ENCODE measurements at places on chromosomes 3 and 15.

DNA sequence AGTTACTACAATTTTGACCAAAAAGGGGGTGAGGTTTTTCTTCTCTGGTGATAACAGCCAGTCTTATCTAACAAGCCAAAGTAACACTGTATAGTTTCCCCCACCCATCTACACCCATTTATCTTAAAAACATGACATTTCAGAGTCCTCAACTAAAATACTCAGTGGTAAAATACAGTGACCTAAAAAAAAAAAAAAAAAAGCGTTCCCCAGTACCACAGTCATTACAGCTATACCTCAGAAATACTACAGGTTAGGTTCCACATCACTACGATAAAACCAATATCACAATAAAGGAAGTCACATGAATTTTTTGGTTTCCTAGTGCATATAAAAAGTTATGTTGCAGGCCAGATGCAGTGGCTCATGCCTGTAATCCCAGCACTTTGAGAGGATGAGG is 13.8 kb downstream of the DENND4A start:
- DNase-seq: no peak

GRCh38 chr3:26068890-26069289 is 279.0 kb downstream of the OXSM start:
- no peak for DNase-seq

GRCh38 chr3:67898916-67899315 is 244.5 kb upstream of the SUCLG2 start:
- no peak for DNase-seq

GRCh38 chr15:47987908-47988532 is 132.8 kb upstream of the SLC24A5 start:
- no peak for DNase-seq

GRCh38 chr3:67192466-67192865 is 194.4 kb downstream of the KBTBD8 start:
- no peak for DNase-seq

Data from cortex of kidney (tissue), 1 donor.